ENCODE measurements at places on chromosomes 16 and 17. TPM values are rescaled to one million over a fixed set of nuclear protein-coding genes. Genes with fewer than 3 reads are reported as not detected.

The SLC6A2 gene
- total RNA-seq, result 0.26 TPM

The CSH1 gene
- not detected for total RNA-seq

The RNF222 gene
- total RNA-seq, result under 0.01 TPM

The SNRNP25 gene
- 14.1 TPM for total RNA-seq

The HP gene
- not detected for total RNA-seq

The CPSF4L gene
- total RNA-seq, result not detected

The SOCS1 gene
- total RNA-seq, result 0.77 TPM

The CDH5 gene
- not detected for total RNA-seq

The PLLP gene
- total RNA-seq, result 3.3 TPM

The SGCA gene
- total RNA-seq, result not detected

The SOX9 gene
- total RNA-seq, result 1.2 TPM

The EVPLL gene
- 10.3 TPM for total RNA-seq

GRCh38 chr16:1310832-1311200 is 1.4 kb downstream of the UBE2I start:
- no peak for DNase-seq

DNA sequence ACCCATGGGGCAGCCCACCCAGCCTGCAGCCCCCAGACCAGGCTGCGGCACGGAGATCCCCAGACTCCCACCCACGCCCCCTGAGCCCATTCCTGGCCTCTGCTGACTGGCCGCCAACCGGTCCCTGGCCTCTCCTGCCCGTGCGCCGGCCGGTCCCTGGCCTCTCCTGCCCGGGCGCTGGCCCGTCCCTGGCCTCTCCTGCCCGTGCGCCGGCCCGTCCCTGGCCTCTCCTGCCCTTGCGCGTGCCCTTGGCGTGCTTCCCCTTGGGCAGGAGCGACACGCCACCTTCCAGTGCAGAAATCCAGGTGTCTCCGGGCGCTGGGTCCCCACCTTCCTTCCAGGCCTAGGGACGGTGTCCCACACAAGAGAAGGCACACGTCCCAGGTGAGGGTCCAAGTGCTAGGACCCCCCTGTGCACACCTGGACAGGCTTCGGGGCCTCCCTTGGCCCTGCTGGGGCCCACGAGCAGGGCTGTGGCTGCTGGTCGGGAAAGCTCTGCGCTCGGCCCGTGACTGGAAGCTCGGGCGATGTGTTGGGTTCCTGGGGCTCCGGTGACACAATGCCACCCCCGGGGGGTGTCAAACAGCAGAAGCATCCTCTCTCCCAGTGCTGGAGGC is 21.4 kb upstream of the CACNA1H start:
- DNase-seq, result no peak

GRCh38 chr17:8696906-8697305 is 47.7 kb downstream of the CCDC42 start:
- DNase-seq, result no peak

- peak; percentile 34 for DNase-seq
Measured at GRCh38 chr17:8126491-8127066, 2.7 kb upstream of the HES7 start.

DNA sequence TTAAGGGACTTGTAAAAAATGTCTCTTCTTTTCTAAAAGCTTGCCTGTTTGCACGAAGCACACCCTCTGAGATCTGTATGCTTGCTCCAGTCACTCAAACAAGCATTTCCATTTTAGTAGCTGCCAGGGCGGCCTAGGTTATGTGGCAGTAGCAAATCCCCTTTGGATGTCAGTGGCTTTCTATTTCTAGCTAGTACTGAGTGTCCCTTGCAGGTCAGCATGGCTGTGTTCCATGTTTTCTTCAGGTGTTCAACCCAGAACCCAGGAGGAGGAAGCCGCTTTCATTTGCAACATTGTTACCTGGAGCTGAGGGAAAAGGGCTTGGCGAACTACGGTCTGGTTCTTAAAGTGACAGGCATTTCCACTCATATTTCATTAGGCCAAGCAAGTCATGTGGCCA is 36.4 kb downstream of the FOXL1 start:
- DNase-seq, result no peak

GRCh38 chr17:59329176-59330052 is 2.0 kb upstream of the YPEL2 start:
- peak; percentile 75 for DNase-seq

DNA sequence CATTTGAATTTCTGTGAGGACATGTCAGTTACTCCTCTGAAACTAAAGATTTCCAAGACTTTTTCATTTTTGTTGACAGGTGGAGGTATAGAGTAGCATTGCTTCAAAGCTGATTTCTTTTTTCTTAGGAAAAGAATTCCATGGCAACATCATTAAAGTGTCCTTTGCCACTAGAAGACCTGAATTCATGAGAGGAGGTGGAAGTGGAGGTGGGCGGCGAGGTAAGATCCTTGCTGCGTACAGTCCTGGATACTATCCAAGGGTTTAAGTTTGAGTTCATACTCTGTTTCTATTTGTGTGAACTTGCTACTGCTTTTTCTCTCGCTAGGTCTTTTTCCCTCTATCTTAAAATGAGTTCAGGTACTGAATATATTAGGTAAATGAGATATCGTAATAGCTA is 26.5 kb downstream of the HEATR9 start:
- DNase-seq, result no peak

DNA sequence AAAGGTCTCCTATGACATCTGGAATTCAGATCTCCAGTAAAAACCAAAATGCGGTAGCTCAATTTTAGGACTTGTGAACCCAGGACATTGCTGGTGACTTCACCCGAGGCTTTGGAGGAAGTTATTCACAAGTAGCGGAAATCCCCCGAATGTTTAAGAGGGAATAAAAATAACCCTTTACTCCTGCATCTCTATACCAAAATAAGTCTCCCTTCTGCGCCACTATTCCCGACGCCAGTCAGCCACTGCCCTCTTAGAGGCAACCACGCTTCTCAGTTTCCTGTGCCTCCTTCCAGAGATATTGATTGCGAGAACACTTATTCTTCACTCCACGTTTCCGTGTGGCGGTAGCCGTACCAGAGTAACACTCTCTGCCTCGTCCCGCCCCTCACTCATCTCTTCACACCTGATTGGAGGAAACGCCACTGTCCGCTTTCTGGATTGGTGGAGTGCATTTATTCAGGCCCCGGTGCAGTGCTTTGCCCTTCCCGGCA is 27.4 kb downstream of the EMP2 start:
- DNase-seq, result no peak

GRCh38 chr16:6012716-6013115 is 915.1 kb upstream of the EEF2KMT start:
- DNase-seq, result no peak

DNA sequence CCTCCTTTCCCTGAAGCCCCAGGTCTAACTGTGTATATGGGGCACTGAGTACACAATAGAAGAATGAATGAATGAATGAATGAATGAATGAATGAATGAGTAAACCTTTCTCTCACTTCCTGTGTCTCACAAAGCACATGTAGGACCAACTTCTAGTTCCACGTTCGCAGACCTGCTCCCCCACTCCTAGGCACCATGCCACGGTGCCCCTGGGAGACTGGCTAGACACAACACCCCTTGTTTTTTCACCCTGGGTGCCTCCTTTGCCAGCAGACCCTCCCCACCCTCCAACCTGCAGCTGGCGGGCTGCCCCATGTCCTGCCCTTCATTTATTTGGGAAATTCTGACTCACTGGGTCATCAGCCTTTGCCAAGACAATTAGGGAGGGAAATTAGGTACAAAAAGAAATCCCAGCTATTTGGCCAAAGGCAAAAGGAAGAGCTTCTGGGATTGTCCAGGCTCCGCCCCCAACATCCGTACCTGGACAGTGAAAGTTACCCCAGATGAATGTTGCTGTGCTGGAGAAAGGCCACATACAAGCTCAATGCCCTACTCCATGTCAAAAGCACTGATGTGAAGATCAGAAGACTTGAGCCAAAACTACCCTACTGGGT is 7.7 kb downstream of the CES1 start:
- DNase-seq, result no peak

DNA sequence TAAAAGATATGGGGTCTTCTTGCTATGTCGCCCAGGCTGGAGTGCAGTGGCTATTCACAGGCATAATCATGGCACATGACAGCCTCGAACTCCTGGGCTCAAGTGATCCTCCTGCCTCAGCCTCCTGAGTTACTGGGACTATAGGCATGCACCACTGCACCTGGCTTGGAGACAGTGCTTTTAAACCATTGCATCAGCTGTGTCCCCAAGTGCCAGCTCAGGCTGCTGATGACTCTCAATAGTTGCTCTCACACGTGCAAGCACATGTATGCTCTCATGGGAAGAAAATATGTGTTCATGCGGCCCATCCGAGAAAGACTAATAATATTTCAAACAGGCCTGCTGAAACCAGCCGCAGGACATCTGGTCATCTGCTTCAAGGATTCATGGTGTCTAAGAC is 8.8 kb downstream of the CCL16 start:
- no peak for DNase-seq

- no peak for DNase-seq
Measured at GRCh38 chr16:4606354-4606753, 8.3 kb downstream of the UBALD1 start.

GRCh38 chr16:88561485-88562359 is 8.5 kb upstream of the ZC3H18 start:
- peak; percentile 14 for DNase-seq

DNA sequence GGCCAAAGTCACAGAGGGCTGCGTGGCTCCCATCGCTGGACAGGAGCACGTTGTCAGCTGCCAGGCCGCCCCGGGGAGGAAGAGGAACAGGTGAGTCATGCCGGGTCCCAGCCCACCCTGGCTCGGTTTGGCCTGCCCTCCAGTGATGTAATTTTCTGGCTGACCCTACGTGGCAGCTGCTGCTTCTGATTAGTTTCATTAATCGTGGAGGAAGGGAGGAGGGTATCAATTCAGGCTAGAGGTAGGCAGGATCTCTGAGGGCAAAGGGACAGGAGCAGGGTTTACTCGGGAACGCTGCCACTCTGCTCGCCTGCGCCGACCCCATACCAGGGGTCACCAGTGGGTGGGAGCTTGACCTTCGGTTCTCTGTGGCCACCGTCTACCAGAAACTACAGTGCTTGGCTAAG is 11.7 kb upstream of the SPATA32 start:
- no peak for DNase-seq

DNA sequence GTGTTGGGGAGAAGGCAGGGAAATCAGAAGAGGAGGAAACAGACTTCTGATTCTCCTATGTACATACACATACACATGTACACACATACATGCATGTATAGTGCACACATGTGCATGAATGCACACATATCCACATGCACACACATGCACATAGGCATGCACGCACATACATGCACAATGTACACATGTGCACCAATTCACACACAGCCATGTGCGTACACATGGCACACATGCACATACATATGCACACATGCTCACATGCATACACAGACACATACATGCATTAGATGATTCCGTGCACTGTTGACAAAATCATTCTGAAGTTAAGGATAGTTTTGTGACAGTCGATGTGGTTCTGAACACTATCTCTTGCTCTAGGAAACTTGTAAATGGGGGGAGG is 214.0 kb upstream of the CDH13 start:
- no peak for DNase-seq

GRCh38 chr16:2532494-2533141 is 1.4 kb upstream of the CEMP1 start:
- peak; percentile 54 for DNase-seq

- DNase-seq, result no peak
Measured at GRCh38 chr16:63714876-63715275, 1407.0 kb downstream of the CDH11 start.

- peak; percentile 70 for DNase-seq
Measured at GRCh38 chr17:76397687-76398522, 13.5 kb downstream of the SPHK1 start.

- peak; percentile 83 for DNase-seq
Measured at GRCh38 chr16:73949574-73950320, 346.9 kb upstream of the PSMD7 start.

DNA sequence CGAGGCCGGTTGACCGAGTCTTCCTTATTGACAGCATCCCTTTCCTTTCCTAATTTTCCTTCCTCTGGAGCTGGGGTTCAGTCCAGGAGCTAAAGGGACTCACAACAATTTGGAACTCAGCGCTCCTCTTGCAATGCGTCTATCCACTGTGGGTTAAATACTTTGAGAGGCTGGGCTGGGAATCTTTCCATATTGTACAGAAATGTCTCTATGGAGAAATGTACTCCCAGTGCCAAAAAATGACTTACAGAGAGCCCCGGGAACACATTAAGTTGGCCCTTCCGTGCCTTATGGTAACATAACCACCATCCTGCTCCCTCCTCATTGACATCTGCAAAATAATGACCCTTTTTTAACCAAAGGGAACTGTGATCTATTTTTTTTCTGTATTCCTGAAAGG is 192.8 kb downstream of the FTO start:
- DNase-seq, result no peak

DNA sequence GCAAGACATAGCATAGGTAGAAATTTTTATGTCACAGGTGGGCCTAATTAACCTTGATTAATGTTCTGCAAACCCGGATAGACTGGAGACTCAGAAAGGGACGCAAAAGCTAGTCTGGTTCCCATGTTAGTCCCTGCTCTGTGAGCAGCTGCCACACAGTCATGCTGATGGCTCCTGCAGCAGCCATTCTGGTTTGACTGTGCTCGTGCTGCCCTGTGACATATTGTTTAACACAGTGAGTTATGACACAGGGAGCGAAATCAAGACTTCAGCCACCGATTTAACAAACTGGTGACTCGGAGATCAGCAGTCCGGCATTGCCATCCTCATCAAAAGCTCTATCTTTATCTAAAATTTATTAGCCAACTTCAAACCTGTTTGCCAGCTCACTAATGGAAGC is 169.8 kb downstream of the WWOX start:
- no peak for DNase-seq

DNA sequence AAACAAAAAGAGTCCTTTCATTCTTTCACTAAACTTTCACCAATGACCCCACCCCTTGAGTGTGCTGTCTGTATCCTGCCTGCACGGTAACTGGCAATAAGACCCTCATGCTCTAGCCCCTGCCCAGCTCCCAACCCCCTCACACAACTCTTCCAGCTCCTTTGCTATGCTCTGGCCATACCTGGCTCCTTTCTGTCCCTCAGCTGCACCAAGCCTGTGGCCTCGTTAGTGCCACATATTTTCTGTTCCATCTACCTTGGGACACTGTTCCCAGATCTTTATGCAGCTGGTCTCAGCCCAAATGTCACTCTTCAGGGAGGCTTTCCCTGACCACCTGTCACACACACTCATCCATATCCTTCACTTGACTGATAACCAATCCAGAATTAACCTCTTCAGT is 47.3 kb downstream of the C16orf82 start:
- DNase-seq, result no peak

DNA sequence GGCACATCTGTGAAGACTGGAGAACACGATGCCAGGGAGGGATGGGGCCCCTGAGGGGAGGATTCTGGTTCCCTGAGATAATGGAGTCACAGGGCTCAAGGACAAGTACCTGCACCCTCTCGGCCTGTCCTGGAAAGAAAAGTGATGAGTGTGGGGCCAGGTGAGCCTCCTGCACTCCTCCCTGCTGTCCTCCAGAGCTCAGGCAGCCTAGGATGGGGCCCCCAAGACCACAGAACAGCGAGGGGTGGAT is 101.3 kb upstream of the TNRC6C start:
- no peak for DNase-seq

GRCh38 chr16:10078541-10078949 is 103.7 kb downstream of the GRIN2A start:
- no peak for DNase-seq

Measured in bronchial epithelial cell (primary cell).